ENCODE measurements at places on chromosomes 3 and 15.
A peak's percentile ranks its signal among the peaks of the same experiment; 100 is the strongest.

- DNase-seq: peak; percentile 43
Measured at GRCh38 chr3:32460031-32460749, 42.5 kb downstream of the CMTM6 start.

DNA sequence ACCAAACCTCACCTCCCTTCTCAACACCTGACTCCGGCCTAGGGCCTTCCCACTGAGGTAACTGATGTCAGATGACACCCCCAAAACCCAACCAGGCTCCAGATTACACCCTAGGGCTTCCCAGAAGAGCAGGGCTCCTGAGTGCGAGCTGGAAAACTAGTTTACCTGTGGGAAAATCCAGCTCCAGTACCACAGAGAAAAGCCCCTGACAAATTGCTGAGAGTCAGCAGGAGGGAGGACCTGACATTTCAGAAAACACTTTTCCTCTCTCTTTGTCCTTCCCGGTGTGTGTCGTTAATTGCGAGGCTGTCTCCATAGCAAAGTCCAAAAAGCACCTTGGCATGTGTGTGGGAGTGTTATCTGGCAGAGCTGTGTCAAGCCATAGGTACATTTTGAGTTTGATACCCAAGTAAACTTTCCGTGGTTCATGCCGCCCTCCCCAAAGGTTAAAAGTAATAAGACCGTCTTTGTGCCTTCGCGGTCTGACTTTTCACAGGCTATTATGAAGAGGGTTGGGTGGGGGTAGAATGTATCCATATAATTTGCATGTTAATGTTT, 79.8 kb upstream of the FNDC3B start:
- DNase-seq: no peak

DNA sequence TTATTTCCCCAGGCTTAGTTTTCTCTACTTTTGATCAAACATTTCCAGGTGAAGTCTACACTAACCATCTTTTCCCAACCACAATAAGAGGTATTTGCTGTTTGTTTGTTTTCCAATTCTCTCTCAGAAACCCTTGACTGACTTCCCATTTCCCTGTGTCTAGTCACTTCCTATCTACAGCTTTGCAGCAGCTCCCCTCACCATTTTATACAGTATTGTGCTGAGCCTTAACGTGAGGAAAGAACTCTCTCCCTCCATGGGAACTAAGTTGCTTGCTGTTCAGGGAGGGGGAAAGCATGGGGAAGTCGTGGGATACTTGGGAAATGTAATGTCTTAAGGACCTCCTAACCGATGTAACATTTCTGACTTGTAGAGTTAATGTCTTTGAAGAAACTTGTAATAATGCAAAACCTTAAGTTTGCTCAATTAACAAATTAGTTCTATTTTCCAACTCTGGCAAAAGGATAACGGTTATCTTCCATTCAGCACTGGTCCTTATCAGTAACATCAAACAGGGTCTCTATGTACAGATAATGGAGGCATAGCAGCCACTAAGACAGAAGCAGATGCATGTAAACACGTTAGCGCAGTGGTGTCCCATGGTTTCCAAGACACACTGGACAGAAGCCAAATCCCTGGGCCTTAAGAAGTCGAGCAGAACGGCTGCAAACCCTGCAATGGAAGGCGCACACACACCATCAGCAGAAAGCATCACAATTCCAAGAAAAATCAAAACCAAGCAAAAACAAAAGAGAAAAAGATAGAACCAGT, 39.7 kb downstream of the NPTN start:
- no peak for DNase-seq

- DNase-seq: no peak
Measured at GRCh38 chr15:55535436-55535835, 27.4 kb upstream of the DNAAF4 start.

DNA sequence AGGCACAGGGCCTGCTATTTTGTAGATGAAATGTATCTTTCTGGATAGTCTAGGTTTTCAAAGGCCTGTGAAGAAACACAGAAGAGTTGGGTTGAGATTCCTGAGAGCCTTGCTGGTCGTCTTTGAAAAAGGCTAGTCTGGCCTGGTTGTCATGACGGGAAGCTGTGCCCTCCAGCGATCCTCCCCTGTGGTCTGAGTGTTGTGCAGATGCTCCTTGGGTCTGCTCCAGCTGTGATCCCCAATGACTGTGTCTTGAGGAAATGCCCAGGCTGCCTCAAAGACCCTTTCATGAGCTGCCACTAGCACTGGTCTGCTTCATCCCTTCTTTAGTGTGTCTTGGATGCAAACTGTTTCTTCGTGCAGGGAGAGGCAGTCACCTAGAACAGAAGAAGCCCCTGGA, 111.0 kb upstream of the SYNPR start:
- no peak for DNase-seq

DNA sequence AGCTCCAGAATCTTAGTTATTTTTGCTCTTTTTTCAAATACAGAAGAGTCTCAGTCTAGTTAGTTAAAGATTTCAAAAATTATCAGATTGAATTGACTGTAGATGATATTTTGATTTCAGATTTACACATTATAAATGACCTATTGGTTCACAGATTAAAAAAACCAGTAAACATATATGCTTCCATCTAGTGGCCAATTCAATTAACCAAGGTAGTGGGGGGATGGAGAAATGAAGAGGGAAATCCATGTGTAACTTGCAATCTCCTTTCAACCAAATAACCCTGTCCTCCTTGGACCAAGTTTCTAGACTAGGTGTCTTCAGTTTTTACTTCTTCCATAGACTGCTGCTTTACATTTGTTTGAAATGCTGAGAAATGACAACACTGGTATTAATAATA, 789.8 kb downstream of the ROBO1 start:
- DNase-seq: no peak

DNA sequence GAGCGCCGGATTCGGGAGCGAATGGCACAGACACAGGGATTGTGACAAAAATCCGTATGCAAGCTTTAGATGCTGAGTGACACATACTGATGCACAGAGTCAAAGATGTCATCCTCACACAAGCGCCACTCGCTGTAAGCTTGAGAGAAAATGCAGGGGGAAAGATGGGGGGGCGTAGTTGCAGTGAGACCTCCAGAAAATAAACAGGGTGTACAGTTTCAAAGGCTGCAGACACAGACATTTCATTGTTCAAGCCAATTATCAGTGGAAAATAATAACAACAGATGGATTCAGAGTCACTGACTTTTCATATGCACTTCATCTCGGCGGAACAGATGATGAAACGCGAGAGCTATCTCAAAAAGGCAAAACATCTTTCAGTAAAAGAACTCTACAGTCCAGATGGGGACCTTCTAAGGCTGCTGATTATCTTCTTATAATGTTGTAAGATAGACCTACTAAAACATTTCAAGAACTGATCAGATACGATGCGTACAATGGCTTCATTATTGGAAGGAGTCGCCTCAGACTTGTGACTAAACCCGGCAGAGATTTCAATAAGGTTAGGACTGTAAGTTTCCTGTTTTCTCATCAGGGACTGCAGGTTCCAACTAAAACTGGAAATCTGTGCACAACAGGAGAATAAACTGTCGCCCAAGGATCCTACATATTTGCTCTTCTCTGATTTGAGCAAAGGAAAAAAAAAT, 275.4 kb downstream of the FOXP1 start:
- DNase-seq: no peak
